HTR-8/SVneo (cell line): ENCODE measurements at places on chromosomes 13 and 19.

DNA sequence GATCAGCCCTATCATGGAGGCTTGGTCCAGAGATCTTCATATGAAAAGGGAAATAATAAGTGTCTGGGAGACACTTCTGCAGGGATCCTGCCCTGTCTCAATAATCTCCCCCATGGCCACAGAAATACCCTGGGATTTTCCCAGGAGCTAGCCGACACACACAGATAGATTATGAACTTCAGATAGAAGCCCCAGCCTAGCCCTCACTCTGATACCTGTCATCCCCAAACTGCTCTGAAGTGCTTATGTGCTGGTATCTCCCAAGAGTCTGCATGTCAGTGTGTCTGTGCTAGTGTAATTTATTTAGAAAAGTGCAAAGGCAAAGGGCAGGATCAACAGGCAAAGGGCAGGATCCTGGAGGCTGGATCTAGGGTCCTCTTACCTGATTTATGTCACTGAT, 38.7 kb upstream of the ZNF766 start:
- DNase-seq, result no peak

- DNase-seq, result no peak
These were observed 33.1 kb downstream of the MYO16 start for GRCh38 chr13:108662528-108662927.

GRCh38 chr13:92802776-92803175, 423.8 kb upstream of the GPC6 start:
- DNase-seq, result no peak

- no peak for DNase-seq
These were observed 8.1 kb upstream of the IPO5 start for GRCh38 chr13:97945342-97945741.
